ENCODE measurements at places on chromosomes 3 and 15. TPM values are rescaled to one million over a fixed set of nuclear protein-coding genes. Genes with fewer than 3 reads are reported as not detected.

DNA sequence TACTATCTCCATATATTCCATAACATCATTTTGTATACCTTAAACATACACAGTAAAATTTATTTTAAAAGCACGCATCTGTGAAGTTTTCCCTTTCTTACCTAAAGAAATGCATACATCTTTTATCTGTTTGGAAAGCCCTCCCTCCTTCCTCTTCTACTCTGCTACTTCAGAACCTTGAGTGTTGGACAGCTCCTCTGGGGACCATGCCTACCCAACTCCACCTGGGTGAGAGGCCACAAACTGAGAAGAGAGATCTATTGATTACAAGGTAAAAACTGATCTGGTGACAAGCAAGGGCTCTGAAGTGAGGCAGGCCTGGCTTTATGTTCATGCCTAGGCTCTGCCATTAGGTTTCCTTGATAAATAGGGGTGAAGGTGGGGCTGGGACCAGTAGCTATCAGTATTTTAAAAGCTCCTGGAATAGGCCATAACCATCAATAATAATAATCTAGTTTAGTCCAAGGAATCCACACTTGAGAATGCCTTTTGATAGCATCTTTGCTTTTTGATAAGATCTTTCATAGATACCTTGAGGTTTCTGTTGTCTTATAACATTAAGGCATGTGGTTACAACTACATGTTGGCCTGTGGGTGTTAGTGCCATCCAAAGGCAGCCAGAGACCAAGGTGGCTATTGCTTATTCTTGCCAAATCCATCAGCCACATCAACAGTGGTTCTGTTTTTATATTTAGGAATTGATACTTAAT, 148.8 kb downstream of the KCNMB2 start:
- no peaks in the 10 kb centered on the region for H3K36me3 ChIP-seq
- H3K27ac ChIP-seq, result no peak overlapping the region
- DNase-seq, result no peak

- H3K36me3 ChIP-seq, result no peaks in the 10 kb centered on the region
- H3K27me3 ChIP-seq, result no peaks in the 10 kb centered on the region
- no peak for DNase-seq
- no peaks in the 10 kb centered on the region for H3K4me1 ChIP-seq
- no peak overlapping the region for H3K4me3 ChIP-seq
- H3K27ac ChIP-seq, result no peak overlapping the region
Measured at GRCh38 chr3:24616110-24616829, 121.6 kb upstream of the THRB start.

- peaks cover 15% of the 10 kb centered on the region for H3K27me3 ChIP-seq
- no peak overlapping the region for H3K4me3 ChIP-seq
- no peak for DNase-seq
- no peaks in the 10 kb centered on the region for H3K36me3 ChIP-seq
- H3K27ac ChIP-seq, result no peak overlapping the region
Measured at GRCh38 chr3:45214061-45214680, 11.9 kb downstream of the TMEM158 start.

- H3K4me3 ChIP-seq, result no peak overlapping the region
- no peaks in the 10 kb centered on the region for H3K27me3 ChIP-seq
- H3K36me3 ChIP-seq, result peaks cover 97% of the 10 kb centered on the region
- no peak for DNase-seq
- H3K4me1 ChIP-seq, result peaks cover 3% of the 10 kb centered on the region
Measured at GRCh38 chr3:14156843-14157561, 21.4 kb downstream of the XPC start.

- DNase-seq, result no peak
- no peaks in the 10 kb centered on the region for H3K27me3 ChIP-seq
- no peak overlapping the region for H3K4me3 ChIP-seq
- H3K36me3 ChIP-seq, result no peaks in the 10 kb centered on the region
Measured at GRCh38 chr15:75456710-75457109, 5.2 kb upstream of the SIN3A start.

Gene ACP3
- not detected for total RNA-seq

Gene CKMT1B
- total RNA-seq, result not detected

Gene SLC15A2
- 0.69 TPM for total RNA-seq
